ENCODE measurements at places on chromosomes 2 and 18.

- no peak for DNase-seq
These were observed 3.7 kb downstream of the SIGLEC15 start for GRCh38 chr18:45828917-45829811.

- peak; percentile 22 for DNase-seq
These were observed 128.5 kb upstream of the LGALSL start for GRCh38 chr2:64325477-64325851.

- no peak for DNase-seq
These were observed 89.9 kb downstream of the SOX11 start for GRCh38 chr2:5782103-5782502.

DNA sequence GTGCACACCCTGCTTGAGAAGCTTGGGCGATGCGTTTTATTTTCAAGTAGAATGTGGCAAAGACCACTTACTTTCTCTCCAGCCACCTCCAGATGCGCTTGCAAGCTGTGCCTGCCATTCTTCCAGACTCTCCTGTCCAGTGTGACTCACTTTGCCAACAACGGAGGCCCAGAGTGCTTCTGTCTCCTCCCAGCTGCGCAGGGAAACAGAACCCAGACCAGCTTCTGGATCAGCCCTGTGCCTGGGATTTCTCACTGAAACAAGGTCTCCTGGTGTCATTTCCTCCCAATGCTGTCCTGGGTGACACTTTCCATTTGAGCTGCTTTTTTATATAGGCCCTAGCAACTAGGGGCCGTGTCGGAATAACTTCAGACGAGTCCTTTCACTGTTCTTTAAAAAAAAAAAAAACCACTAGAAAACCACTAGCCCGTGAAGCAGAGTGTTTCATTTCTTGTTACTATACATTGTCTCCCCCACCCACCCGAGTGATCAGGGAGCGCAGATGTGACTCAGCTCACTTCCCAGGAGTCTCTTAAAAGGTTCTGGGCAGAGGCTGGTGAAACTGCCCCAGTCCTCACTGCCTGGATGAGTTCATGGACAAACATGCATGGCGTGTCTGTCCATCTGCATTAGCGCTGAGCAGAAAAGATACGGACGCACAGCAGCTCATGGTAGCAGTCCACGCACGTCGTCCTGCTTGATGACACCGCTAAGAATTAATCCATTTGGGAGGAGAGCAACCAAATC is 25.3 kb upstream of the RPL31 start:
- no peak for DNase-seq

DNA sequence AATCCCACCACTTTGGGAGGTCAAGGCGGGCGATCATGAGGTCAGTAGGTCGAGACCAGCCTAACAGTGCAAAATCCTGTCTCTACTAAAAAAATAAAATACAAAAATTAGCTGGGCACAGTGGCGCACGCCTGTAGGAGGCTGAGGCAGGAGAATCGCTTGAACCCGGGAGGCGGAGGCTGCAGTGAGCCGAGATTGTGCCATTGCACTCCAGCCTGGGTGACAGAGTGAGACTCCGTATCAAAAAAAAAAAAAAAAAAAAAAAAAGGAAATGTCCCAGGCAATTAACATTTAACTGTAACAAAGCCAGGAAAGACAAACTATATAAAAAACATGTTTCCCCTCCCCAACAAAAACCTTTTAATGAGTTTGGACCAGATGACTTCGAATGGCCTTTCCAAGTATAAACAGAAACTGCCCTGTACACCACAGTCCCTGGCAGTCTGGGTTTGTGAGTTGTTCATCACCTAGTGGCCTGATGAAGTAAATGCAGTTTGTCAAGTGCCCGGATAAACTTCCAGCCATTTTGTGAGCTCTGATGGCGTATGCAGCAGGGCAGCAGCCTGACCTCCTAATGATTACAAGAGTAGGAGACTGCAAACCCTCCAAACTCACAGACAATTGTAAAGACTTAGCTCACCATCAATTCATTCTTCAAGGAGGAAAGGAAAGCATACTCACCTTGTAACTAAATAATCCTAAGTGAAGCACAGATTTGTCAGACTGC is 16.6 kb upstream of the PCBP1 start:
- DNase-seq, result peak; percentile 68

DNA sequence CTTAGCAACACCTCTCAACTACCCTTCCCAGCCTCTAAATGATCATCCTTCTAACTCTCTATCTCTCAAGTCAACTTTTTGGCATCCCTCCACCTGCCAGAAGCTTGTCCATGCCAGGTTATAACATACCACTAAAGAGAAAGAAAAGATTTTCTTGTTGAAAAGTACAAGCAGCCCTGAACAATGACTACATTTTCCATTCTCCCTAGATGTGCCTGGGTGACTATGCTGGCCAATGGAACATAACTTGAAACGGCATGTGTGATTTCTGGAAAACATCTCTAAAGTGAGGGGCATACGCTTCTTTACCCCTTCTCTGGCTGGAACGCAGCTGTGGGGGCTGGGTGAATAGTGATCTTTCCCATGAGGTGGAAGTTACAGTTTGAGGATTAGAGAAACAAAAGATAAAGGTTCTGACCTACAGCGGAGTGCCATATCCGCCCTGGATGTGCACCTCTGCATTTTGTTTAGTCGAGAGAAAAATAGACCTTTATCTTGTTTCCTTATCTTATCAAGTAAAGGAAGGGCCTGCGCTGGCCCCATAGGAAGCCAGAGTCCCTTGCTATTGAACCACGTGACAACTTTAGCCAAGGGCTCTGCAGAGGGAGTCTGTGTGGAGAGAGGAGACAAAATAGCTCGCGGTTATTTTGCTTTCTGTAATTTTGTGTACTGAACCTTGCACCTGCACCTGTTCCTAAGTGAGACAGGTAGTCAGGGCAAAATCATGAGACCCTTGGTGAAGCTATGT is 436.8 kb downstream of the TGIF1 start:
- no peak for DNase-seq

DNA sequence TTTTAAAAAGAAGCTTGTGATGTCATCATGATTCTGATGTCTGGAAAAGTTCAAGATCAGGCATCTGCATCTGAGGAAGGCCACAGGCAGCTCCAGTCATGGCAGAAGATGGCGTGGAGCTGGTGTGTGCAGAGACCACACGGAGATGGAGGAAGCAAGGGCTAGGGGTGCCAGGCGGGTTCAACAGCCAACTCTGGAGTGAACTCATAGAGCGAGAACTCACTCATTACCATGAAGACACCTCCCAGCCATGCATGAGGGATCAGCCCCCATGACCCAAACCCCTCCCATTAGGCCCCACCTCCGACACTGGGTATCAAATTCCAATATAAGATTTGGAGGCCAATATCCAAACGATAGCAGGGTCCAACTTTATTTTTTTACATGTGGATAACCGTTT is 61.6 kb downstream of the KCNG2 start:
- DNase-seq, result no peak

GRCh38 chr2:178859730-178860129 is 52.5 kb upstream of the TTN start:
- DNase-seq, result no peak

GRCh38 chr18:6139007-6139406 is 243.7 kb upstream of the TMEM200C start:
- no peak for DNase-seq

- no peak for DNase-seq
These were observed 29.3 kb downstream of the ZC3H15 start for GRCh38 chr2:186515376-186515775.

GRCh38 chr2:68336192-68336591 is 16.4 kb upstream of the CNRIP1 start:
- no peak for DNase-seq

DNA sequence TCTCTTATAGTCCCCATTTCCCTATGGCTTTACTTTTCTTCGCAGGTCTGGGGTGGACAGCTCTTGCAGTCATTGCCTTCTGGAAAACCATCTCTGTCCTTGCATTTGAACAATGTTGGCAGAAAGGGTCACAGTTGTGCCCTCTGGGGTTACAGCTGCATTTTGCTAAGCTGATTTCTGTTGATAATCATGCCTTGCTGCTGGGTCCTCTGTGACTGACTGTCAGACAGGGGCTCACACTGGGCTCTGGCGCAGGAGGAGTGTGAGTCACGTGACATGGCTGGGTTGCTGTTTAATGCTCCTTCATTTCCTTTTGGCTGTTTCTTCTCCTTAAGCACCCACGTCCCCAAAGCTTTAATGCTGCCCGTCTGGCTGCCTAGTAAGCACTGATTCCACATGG is 196.6 kb upstream of the LHCGR start:
- no peak for DNase-seq

- DNase-seq, result no peak
These were observed 265.1 kb downstream of the SOCS6 start for GRCh38 chr18:70553936-70554260.

DNA sequence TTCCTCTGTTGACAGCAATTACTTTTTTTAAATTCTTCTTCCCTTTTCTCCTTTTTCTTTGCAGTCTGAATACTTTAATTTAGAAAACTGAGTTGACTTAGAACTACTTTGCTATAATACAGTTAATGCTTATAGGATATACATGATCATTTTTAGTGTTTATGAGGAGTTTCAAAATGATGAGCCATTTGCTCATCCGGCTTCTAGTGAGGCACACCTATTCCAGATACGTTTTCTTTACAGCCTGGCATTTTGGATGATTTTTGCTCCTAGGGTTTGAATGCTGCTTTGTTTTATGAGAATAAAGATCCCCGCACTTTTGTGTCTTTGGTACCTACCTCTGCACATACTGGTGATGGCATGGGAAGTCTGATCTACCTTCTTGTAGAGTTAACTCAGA is 52.8 kb downstream of the EIF5B start:
- no peak for DNase-seq

GRCh38 chr2:14815201-14815600 is 182.7 kb downstream of the LRATD1 start:
- DNase-seq, result no peak

GRCh38 chr2:69386360-69386759 is 667 bp downstream of the GFPT1 start:
- DNase-seq, result no peak

GRCh38 chr2:122011493-122012270 is 256.2 kb downstream of the TSN start:
- DNase-seq, result no peak

- DNase-seq, result no peak
These were observed 986.0 kb downstream of the TSN start for GRCh38 chr2:122741403-122741802.

GRCh38 chr2:127194447-127194846 is 25.7 kb downstream of the CYP27C1 start:
- no peak for DNase-seq

DNA sequence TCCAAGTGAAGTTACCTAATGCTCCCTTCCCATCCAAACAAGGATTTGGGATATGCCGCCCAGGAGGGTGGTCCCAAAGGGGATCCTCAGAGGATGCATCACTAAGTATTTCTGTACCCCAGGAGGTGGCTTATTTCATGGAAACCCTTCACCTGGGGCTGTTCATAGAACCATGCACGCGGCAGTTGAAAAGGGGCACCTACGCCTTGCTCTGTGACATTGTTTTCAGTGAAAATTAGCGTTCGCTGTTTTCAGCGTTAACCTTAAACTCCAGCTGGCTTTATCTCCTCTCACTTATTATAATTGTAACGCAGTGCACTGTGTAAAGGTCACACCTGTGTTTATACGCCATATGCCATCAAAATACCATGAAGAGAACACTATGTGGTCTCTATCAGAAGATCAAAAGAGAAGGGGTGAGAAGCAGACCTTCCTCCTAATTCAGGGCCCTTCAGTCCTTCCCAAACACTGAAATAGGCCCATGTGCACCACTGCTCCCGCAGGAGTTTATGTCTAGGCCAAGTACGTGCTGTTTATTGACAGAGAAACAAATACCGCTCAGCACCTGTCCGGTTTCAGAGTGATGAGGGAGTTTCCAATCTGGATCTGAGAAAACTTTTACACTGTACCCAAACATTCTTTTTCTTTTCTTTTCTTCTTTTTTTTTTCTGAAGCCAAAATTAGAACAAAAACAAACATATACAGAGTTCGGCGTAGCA is 162.1 kb downstream of the BCL2 start:
- no peak for DNase-seq

GRCh38 chr2:172864182-172864581 is 128.5 kb downstream of the RAPGEF4 start:
- peak; percentile 71 for DNase-seq
